ENCODE measurements at places on chromosomes 4 and X.

DNA sequence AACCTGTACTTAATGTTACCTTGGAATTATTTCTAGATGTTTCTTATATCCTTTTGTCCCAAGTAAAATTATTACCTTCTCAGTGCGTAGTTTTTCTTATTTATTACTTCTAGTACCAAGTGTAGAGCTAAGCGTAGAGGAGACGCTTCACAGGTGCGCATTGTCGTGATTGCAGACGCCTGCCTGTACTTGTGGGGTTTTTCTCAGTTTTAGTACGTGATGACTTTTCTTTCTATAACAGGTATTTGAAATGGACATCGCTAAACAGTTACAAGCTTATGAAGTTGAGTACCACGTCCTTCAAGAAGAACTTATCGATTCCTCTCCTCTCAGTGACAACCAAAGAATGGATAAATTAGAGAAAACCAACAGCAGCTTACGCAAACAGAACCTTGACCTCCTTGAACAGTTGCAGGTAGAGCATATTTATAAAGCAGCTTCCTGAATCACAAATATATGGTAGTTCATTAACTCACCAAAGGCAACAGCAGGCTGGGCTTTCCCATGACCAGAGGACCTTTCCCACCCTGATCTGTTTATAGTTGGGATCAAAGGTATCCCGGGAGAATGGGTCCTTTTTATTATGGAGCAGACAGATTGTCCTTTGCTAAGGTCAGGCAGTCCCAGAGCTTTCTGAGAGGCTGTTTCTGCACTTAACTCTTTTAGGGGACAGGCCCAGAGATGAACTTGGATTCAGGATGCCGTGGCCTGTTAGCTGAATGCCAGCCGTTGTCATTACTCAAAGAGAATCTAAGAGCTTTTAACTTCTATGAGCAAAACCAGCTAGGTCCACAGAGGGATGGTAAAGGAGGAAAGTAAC lies 172.9 kb downstream of the PTTG2 start:
- DNase-seq = no peak

- no peak for DNase-seq
Measured at GRCh38 chr4:17072483-17072882, 174.0 kb upstream of the LDB2 start.

GRCh38 chr4:145954924-145955339 lies 16.3 kb upstream of the ZNF827 start:
- DNase-seq = peak; percentile 78

DNA sequence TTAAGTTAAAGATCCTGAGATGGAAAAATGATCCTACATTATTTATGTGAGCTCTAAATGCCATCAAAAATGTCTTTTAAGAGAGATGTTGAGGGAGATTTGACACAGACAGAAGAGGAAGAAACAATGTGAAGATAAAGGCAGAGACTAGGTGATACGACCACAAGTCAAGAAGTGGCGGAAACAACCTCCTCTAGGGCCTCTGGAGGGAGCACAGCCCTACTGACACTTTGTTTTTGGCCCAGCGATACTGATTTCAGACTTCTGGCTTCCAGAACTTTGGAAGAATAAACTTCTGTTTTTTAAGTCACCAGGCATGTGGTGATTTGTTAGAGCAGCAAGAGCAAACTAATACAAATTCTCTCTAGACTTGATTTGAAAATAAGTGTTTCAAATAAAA lies 1216.1 kb downstream of the FSTL5 start:
- DNase-seq = no peak

DNA sequence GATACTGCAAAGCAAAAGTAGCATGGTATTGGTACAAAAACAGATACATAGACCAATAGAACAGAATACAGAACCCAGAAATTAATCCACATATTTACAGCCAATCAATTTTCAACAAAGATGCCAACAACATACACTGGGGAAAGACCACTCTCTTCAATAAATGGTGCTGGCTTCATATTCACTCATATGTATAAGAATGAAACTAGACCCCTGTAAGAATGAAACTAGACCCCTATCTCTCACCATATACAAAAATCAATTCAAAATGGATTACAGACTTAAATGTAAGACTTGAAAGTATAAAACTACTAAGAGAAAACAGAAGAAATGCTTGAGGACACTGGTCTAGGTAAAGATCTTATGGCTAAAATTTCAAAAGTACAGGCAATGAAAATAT lies 19.3 kb downstream of the TLR6 start:
- DNase-seq = no peak

DNA sequence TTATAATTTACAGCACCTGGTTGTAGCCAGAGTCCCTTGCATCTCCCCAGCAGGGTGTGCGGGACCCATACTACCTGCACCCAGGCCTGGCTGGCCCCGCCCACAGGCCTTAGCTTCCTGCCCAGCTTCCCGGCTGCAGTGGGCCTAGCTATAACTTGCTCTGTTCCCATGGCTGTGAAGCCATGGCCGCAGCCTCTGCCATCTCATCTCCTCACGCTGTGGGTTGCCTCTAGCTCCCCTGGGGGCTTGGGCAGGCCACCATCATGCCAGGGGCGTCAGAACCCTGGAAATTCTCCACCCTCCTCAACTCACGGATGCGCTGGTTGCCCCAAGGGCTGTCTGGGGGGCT lies 26.1 kb upstream of the SORBS2 start:
- DNase-seq = no peak

DNA sequence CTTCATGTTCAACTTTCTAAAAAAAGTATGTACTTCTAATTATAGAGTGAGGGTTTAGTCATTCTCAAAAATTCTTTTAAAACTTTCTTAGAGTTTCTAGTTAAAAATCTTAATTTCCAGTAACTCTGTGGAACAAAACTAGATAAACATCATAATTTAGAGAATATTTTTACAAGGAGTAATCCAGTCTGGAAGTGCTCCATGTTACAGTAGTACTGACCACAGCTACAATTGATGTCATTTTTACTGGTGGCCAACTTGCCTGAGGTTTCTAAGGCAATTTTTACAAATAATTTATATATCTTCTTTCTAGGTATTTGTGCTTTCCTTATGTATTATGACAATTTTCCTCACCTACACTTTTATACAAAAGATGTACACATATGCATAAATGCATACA lies 490.4 kb downstream of the CENPC start:
- DNase-seq = no peak

DNA sequence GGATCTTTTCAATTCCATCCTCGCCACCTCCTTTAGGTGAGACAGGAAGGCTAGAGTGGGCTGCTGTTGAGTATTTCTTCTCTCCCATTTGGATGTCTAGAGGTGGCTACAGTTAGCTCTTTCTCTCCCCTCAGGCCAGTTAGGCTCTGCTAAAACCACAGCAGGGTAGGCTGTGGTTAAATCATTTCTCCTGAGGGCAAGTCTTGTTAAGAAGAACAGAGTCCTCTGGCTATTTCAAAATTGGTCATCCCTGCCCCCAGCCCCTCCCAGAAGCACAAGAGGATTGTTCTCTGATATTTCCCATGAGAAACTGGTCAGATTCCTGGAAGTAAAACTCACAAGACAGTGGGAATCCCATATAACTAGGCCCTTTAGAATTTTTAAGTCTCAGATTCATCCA lies 1359.5 kb downstream of the TECRL start:
- DNase-seq = no peak

DNA sequence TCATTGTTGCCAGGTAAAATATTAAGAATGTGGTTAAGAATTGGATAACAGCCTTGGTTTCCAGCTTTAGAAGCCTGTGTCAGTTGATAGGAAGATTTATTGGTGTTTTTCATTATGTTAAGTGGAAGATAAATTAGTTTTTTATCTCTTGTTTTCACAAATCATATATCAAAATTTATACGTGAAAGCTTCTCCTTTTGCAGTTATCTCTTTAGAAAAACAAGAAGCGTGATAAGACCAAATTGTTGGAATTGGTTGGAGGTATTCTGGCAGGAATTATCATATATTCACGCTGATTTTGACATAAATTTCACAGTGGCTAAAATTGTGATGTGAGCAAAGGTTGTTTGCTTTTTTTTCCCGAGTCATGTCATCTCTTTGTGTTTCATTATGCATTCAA lies 90.6 kb downstream of the FRMPD4 start:
- no peak for DNase-seq

- DNase-seq = no peak
Measured at GRCh38 chr4:104421566-104421965, 73.1 kb downstream of the CXXC4 start.

- no peak for DNase-seq
Measured at GRCh38 chrX:148609515-148610327, 109.3 kb downstream of the AFF2 start.

DNA sequence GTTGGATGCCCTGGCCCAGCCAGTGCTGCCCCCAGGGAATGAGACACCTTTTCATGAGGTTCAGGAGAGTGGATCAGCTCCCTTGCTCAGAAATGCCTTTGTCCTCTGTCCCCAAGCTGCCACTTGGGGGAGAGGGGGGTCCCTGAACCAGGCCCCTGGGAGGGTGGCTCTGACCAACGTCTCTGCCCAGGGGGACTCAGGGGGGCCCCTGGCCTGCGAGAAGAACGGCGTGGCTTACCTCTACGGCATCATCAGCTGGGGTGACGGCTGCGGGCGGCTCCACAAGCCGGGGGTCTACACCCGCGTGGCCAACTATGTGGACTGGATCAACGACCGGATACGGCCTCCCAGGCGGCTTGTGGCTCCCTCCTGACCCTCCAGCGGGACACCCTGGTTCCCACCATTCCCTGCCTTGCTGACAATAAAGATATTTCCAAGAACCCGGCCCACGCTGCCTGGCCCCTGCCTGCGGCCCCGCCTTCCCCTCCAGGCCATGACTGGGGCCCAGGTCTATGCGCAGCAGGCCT lies 7.3 kb downstream of the HGFAC start:
- no peak for DNase-seq

DNA sequence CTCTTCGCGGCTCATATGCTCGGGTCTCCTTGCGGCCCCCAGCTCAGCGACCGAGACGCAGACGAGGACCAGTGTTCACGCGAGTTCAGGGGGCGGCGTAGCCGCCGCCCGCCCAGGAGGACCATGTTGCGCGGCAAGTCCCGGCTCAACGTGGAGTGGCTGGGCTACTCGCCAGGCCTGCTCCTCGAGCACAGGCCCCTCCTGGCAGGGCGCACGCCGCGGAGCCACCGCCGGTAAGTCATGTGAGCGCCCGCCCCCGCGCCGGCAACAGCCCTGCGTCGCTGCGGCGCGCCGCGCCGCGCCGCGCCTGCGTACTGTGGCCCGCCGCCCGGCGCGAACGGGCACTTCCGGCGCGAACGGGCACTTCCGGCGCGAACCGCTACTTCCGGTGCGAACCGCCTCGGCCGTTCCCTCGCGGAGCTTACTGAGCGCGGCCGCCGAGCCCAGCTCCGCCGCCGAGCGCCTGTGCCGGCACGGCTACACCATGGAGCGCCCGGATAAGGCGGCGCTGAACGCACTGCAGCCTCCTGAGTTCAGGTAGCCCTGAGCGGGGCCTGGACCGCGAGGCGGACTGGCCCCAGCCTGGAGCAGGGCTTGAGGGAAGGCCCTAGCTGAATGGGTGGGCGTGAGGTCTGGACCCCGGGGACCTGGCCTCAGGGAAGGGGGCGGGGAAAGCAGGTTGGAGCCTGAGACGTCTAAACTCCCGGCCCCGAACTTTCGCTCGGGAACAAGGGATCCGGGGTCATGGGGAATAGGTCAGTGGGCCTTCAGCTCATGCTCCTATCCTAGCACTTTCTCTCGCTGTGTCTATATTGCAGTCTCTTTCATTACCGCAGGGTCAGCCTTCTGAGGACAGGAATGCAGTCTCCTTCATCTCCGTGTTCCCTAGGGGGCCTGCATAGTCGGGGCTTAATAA lies at the start of gene VMA21:
TSS of gene VMA21 (plus strand) at position 382 of the 916 bp plus-strand sequence. CDS start at position 485, 103 bp downstream.
- DNase-seq = peak; percentile 94

DNA sequence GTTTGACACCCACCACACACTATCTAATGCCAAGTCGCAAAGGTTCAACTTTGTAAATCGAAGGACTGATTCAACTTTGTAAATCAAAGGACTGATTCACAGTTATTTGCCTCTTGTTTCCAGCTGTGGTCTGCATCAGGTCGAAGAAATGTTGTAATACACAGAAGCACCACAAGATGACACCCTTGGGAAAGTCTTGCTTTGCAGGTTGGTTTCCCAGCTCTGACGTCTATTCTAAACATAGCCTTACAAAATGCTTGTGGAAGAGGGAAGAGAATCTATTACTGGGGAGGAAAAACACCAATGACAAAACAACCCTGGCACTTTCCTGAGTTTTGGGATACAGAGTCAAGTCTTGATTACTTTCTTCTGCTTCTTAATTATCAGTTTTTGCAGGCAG lies 35.3 kb downstream of the SUPT20HL1 start:
- peak; percentile 52 for DNase-seq

- DNase-seq = no peak
Measured at GRCh38 chrX:73922856-73923455, 360.0 kb downstream of the CHIC1 start.

GRCh38 chr4:114108869-114109268 lies 129.4 kb upstream of the ARSJ start:
- peak; percentile 73 for DNase-seq

DNA sequence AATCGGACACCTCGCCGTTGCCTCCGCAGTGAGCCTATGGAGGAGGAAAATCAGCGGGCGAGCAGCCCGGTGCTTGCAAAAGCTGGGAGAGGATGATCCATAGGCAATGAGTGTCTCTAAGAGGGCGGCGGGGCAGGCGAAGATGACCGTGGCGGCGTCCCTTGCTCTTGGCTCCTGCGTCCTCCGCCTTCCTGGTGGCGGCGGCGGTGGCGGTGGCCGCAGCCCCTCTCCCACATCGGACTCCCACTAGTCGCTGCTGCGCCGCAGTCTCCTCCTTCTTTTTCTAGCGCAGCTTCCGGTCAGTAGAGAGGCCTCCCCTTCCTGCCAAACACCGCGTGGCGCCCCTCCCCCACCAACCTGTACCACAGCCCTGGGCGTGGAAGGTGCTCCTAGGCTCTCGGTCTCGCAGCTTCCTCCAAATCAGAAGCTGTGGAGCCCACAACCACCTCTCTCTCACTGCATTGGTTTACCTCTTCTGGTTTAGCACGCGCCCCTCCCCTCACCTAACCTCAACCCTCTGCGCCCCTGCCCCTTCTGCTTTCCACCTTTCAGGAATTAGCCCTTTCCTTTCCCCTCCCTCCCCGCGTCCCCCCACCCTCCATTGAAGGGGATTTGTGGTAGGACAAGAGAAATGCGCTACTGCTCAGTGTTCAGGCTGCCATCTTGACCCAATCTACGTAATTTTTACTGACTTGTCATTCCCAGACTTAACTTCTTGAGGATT lies at the start of gene SPIN3:
TSS of gene SPIN3 (minus strand) at position 271 of the 724 bp plus-strand sequence. CDS start 594 bp downstream, outside the sequence.
- DNase-seq = peak; percentile 52

DNA sequence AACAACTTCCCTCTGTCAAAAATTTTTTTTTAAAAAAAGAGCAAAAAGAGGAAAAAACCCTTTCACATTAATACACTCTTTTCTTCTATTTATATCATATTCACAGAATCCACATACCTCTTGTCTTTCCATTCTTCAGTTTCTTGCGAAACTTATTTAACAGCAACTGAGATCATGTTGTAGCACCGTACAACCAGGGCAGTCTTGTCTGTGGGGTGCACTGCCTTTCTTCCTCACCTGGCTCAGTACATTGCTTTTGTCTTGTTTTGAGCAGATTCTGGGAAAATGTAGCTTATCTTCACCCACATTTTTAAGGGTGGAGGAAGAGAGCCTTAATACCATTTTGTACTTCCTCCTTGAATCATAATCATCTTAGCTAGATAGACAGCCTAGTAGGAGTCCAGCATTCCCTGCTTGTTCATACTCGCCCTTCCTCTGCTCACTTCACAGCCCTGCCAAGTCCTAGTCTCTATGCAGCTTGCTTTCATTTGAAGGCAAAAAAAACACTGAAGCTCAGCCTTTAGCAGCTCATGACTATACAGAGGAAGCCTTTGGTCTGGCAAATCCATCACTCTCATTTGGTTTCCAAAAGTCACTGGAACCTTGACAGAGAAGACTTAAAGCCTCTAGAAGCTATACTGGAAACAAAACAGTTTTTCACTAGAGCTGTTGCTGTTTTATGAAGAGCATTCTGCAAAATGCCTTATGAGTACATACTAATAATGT lies 140.6 kb upstream of the BANK1 start:
- DNase-seq = no peak

- DNase-seq = no peak
Measured at GRCh38 chr4:171186700-171187099, 626.5 kb upstream of the GALNTL6 start.

Measured in foreskin fibroblast (primary cell).